ENCODE measurements at places on chromosomes 6 and 20. TPM values are rescaled to one million over a fixed set of nuclear protein-coding genes. Genes with fewer than 3 reads are reported as not detected.

Gene BPIFB2
- total RNA-seq = not detected

Gene ZFP57
- 0.69 TPM for total RNA-seq

Gene CRISP3
- not detected for total RNA-seq

Gene RNGTT
- total RNA-seq = 30.3 TPM

Gene NMBR
- not detected for total RNA-seq

Gene ITPA
- total RNA-seq = 16.6 TPM

Gene ARHGAP18
- total RNA-seq = 11.9 TPM

Gene IL17A
- not detected for total RNA-seq

Gene EYA2
- total RNA-seq = not detected

Gene TNFRSF6B
- total RNA-seq = 95.5 TPM

Gene GNL1
- total RNA-seq = 40.1 TPM

Gene TCF19
- total RNA-seq = 8.6 TPM

Gene PDYN
- not detected for total RNA-seq

Gene DPPA5
- not detected for total RNA-seq

Gene TNFRSF21
- 12.8 TPM for total RNA-seq

Gene LPA
- not detected for total RNA-seq

Gene FOXS1
- total RNA-seq = 1.1 TPM

Gene LTA
- not detected for total RNA-seq

Gene PPP1R3D
- 5.6 TPM for total RNA-seq

Gene HMGA1
- total RNA-seq = 73.6 TPM

Measured in smooth muscle cell of the umbilical artery (primary cell).